ENCODE measurements at places on chromosomes 2 and 18. TPM values are rescaled to one million over a fixed set of nuclear protein-coding genes. Genes with fewer than 3 reads are reported as not detected.

GRCh38 chr2:235765181-235765820, 271.5 kb downstream of the AGAP1 start:
- DNase-seq: no peak

DNA sequence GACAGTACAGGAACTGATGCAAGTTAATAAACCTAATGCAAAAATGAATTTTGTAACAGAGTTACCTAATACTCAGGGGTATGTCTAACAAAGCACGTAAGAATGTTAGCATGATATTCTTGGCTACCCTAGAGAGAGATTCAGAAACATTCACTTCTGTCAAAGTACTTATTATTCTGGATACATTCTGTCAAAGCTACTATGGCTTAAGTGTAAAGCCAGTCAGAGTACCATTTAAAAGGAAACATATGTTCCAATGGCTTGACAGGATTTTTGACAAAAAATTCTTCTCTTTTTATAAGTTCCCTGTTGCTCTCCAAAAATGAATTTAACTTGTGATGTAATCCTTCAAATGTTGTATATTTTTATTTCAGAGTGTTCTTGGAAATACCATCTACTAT, 85.5 kb downstream of the PIGN start:
- DNase-seq: no peak

GRCh38 chr2:6474161-6475140, 391.3 kb downstream of the CMPK2 start:
- DNase-seq: no peak

DNA sequence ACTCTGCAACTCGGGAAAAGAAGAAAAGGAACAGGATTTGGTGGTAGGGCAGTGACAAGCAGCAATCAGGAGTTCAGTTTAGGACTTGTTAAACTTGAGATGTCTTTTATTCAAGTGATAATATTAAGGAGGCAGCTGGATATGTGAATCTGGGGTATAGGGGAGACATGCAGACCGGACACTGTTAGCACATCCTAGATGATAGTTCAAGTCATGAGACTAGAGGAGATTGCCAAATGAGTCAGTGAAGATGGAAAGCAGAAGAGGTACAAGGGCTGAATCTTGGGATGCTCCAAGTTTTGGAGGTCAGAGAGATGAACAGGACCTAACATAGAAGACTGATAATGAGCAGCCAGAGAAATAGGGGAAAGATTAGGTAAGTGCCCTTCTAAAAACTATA, 69.5 kb upstream of the PSME4 start:
- DNase-seq: no peak

GRCh38 chr2:188969651-188970050, 4.5 kb upstream of the COL3A1 start:
- no peak for DNase-seq

GRCh38 chr18:36355511-36355910, 58.0 kb downstream of the FHOD3 start:
- DNase-seq: no peak

DNA sequence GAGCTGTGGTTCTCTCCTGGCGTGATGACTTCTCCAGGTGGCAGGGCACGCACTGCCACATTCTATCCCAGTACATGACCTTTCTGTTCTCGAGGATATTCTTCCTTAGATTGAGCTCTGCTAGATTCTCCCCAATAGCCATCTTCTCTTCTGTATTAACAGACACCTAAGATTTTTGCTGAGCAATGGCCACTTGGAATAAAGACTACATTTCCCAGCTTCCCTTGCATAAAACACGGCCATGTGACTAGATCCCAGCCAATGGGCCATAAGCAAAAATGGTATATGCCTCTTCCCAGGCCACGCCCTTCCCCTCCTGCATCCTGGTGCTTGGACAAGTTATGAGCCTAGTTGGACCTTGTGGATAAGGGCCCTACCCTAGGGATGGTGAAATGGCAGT, 82.1 kb downstream of the EIF2AK3 start:
- no peak for DNase-seq

GRCh38 chr2:174607989-174608865, 10.6 kb upstream of the WIPF1 start:
- no peak for DNase-seq

- no peak for DNase-seq
These were observed 135.8 kb downstream of the HDAC4 start for GRCh38 chr2:239264838-239265651.

- DNase-seq: no peak
These were observed 116.8 kb upstream of the GATA6 start for GRCh38 chr18:22052405-22053105.

GRCh38 chr2:220962556-220962955, 609.5 kb downstream of the EPHA4 start:
- no peak for DNase-seq

DNA sequence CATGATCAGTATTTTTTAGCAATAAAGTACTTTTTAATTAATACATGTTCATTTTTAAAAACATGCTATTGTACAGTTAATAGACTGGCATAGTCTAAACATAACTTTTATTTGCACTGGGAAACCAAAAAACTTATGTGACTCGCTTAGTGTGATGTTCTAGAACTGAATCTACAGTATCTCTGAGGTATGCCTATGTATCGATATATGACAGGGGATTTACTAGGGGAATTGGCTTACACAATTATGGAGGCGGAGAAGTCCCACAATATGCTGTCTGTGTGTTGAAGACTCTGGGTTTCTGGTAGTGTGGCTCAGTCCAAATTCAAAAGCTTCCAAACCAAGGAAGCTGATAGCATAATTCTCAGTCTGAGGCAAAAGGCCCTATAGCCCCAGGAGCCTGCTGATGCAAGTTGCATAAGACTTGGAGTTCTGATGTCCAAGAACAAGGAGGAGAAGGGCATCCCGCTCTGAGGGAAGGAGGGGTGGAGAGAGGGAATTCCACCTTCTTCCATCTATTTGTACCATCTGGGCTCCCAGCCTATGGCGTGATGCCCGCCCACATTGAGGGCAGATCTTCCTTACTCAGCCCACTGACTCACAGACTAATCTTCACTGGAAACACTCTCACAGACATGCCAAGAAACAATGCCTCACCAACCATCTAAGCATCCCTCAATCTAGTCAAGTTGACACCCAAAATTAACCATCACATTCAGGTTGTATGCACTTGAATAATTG, 27.5 kb downstream of the ZNF638 start:
- DNase-seq: no peak

GRCh38 chr2:31259075-31259474, 25.1 kb downstream of the EHD3 start:
- no peak for DNase-seq

DNA sequence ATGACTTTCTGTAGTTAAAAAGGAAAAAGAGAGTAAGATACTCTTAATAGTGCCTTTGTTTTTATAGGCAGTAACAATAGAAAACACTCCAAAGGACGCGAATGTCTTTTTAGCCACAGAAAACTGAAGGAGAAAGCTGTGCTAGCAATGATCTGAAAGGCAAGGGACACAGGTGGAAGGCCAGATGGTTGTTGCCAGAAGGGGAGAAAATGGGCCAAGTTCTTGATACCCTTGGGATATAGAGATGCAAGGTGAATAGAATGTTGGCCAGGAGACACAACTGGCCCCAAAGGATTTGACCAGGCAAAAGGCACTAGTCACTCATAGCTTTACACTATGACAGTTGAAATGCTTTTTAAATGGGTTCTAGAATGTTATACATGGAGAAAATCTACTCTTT, 180.0 kb downstream of the NRXN1 start:
- DNase-seq: no peak

GRCh38 chr2:183069174-183069573, 9.4 kb upstream of the DUSP19 start:
- no peak for DNase-seq

DNA sequence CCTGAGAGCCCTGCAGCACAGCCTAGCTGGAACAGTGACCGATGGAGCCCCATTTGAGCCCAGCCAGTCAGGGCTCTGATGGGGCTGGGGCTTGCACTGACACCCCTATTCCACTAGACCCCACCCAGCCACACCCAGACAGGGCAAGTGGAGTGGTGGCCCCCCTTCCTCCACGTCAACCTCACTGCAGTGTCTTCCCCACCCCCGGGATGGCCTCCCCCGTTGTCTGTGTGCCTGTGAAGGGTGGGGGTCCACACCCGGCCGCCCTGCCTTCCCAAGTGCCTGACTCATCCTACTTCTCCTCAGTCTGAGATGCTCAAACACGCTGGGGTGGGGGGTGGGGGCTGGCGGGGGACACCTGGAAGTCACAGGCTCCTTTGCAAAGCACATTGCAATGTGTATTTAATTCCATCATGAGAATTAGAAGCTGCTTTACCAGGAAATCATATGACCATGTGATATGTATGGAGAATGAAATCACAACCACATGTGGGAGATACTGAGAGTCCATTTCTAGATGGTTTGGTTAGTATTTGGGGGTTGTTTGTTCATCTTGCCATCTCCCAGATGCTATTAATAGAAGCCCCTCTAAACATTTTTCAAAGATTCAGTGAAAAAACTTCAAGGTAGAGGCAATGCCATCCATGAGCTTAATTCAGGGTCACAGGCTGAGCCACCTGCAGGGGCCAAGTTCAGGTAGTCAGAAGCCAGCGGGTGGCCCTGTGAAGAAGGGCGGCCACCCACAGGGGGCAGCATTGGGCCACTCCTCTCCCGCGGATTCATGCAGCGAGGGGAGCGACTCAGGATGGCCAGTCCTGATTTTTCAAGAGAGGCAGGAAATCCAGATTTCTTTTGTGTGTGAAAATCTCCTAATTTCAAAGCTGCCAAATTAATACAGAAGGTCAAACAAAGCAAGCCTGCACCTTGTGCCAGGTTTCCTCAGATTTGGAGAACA, 22.7 kb upstream of the GMPPA start:
- peak; percentile 82 for DNase-seq

- DNase-seq: no peak
These were observed 31.1 kb upstream of the SATB2 start for GRCh38 chr2:199488772-199489400.

GRCh38 chr2:17476064-17476463, 42.2 kb downstream of the RAD51AP2 start:
- no peak for DNase-seq

DNA sequence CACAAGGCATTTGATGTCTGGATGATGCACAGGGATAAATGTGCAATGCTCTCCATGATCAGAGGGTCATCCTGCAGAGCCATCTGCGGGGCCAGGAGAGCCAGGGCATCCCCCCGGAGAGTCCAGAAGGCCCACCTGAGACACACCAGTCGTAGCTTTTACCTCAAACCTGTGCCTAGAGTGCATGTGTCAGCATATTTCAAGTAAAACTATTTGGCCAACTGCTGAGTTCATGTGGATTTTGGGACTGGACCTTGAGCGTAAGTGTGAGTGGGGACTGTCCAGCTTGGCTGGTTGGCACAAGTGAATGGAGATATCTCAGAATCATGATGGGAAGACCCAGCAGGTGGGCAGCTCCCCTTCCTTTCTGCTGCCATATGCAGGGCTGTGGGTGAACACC, 147.8 kb upstream of the TPO start:
- no peak for DNase-seq

GRCh38 chr2:113877711-113878598, 11.9 kb upstream of the ACTR3 start:
- DNase-seq: no peak

GRCh38 chr2:24362253-24362652, 1.9 kb upstream of the ITSN2 start:
- DNase-seq: no peak

- DNase-seq: no peak
These were observed 13.8 kb downstream of the MRPL35 start for GRCh38 chr2:86213056-86213455.

- DNase-seq: no peak
These were observed 45.1 kb downstream of the CELF4 start for GRCh38 chr18:37520508-37520907.

DNA sequence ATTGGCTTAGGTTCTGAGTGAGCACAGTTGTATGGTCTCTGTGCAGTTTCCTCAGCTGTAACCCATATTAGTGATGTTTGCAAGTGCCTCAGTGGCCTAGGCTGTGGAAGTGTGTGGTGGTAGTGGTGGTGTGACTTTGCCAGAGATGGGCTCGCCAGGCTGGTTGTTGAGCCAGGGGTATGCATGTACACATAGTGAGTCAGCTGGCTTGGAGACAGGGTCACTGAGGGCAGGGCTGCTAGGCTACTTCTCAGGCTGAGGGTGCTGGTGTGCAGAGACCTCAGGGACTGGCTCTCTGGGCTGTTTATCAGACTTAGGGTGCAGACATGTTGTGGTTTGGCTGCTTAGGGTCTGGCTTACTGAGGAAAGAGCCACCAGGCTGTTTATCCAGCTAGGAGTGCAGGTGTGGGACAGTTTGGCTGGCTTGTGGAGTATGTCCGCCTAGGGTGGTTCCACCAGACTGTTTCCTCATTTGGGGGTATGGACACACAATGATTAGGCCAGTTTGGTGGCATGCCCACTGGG, 15.0 kb downstream of the APLF start:
- no peak for DNase-seq

The GALR1 gene
- total RNA-seq: not detected

The LIMS3 gene
- 2.6 TPM for total RNA-seq

The TACR1 gene
- total RNA-seq: 0.07 TPM

The IL36RN gene
- not detected for total RNA-seq

The CYS1 gene
- total RNA-seq: 3.0 TPM

The NETO1 gene
- not detected for total RNA-seq

The NT5C1B gene
- total RNA-seq: not detected

The SPDYA gene
- total RNA-seq: 0.15 TPM

The HRH4 gene
- total RNA-seq: 0.17 TPM

The RGPD3 gene
- not detected for total RNA-seq

The KCNJ13 gene
- total RNA-seq: not detected

The SCYGR4 gene
- not detected for total RNA-seq
